B cell (primary cell): ENCODE measurements at places on chromosomes 13 and 19.

DNA sequence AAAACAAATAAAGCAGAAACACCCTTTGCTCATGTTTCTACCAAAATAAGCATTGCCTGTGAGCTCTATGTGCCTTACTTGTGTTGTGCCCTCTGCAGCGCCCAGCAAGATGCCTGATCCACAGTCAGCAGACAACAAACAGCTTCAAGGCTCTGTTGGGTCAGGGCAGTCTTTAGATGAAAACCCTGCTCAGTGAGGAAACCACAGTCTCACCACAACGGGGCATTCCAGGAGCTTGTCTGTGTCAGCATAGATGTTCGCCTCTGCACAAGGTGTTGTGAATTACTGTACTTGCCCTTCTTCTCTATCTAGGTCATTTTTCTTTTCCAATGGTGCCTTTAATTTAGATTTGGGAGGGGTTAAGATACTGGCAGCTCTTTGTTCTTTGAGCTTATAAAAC is 251.9 kb downstream of the COL4A1 start:
- no peaks in the 10 kb centered on the region for H3K27me3 ChIP-seq
- no peak overlapping the region for H3K4me3 ChIP-seq
- no peaks in the 10 kb centered on the region for H3K4me1 ChIP-seq
- no peaks in the 10 kb centered on the region for H3K36me3 ChIP-seq
- no peak overlapping the region for H3K27ac ChIP-seq

DNA sequence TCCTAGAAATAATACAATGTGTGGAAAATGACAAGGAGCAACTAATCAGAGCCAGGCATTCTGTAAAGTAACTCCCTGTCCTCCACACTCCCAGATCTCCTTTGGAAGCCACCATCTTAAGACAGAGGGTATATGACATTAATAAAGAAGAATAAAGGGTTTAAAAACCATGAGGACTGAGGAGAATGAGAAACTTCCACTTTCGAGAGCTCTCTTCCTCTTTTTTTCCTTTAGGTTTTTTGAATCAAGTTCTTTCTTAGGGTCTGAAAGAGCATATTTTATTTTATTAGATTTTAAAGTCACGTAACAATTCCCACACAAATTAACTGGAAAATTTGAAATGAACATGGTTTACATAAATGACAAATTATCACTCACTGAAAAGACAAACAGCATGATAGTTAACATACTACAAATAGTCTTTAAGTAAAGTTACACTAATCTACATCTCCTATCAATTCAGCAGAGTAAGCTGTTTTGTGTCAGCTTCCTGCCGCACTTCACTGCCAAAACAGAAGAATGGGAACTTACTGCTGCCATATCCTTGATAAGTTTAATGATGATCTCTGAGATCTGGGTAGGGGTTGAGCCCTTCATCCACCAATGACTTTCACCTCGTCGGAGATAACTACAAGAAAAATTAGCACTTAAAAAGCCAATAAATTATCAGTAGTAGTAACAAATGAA is 38.6 kb upstream of the FBXL3 start:
- H3K27ac ChIP-seq, result peak overlapping the region; percentile 20
- DNase-seq, result peak; percentile 42
- no peak overlapping the region for H3K4me3 ChIP-seq
- H3K27me3 ChIP-seq, result no peaks in the 10 kb centered on the region
- H3K4me1 ChIP-seq, result peaks cover 8% of the 10 kb centered on the region
- peaks cover 61% of the 10 kb centered on the region for H3K36me3 ChIP-seq

DNA sequence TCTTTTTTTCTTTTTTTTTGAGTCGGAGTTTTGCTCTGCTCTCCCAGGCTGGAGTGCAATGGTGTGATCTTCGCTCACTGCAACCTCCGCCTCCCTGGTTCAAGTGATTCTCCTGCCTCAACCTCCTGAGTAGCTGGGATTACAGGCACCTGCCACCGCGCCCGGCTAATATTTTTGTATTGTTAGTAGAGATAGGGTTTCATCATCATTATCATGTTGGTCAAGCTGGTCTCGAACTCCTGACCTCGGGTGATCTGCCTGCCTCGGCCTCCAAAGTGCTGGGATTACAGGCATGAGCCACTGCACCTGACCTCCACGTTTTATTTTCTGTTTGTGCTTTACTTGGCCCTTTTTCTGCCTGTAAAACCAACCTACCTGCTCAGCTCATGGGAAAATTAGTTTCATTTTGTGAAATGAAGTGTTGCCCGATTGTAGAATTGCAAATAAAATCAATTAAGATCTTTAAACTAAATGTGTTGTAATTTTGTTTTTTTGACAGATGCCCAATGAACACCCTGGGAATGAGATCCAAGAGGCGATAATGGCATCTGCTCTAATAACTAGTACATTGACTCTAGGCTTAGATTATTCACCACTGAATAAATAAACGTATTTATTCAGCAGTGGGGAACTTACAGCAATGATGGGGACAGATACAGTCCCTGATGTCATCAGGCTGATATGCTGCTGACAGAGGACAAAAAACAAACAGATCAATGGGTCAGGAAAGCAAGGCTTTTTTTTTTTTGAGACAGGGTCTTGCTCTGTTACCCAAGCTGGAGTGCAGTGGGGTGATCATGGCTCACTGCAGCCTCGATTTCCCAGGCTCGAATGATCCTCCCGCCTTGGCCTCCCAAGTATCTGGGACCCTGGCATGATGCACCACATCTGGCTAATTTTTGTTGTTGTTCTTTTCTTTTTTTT is 2.2 kb upstream of the RAB11B start:
- H3K27me3 ChIP-seq, result no peaks in the 10 kb centered on the region
- peaks cover 10% of the 10 kb centered on the region for H3K4me1 ChIP-seq
- DNase-seq, result no peak
- no peak overlapping the region for H3K27ac ChIP-seq

GRCh38 chr19:6806488-6806887 is 34.0 kb downstream of the VAV1 start:
- no peaks in the 10 kb centered on the region for H3K27me3 ChIP-seq
- peaks cover 25% of the 10 kb centered on the region for H3K36me3 ChIP-seq
- peaks cover 25% of the 10 kb centered on the region for H3K4me1 ChIP-seq
- H3K4me3 ChIP-seq, result no peak overlapping the region

DNA sequence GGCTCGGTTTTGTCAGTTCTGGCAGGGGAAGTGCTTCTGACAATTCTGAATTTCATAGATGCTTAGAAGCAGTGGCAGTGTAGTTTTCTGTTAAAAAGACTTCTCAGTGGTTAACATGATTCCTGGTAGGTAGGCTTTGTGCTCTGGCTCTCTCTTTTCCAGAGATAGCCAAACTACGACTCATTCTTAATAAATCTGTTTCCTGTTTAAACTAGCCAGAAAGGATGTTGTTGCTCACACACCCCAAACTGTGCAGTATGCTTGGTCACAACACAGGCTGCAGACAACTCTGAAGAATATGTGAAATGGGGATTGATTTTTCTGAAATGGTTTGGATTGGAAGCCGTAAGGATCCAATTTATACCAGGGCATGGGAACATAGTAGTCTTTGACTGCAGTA is 711.5 kb downstream of the PCDH17 start:
- no peaks in the 10 kb centered on the region for H3K36me3 ChIP-seq
- no peaks in the 10 kb centered on the region for H3K27me3 ChIP-seq
- H3K4me3 ChIP-seq, result no peak overlapping the region

DNA sequence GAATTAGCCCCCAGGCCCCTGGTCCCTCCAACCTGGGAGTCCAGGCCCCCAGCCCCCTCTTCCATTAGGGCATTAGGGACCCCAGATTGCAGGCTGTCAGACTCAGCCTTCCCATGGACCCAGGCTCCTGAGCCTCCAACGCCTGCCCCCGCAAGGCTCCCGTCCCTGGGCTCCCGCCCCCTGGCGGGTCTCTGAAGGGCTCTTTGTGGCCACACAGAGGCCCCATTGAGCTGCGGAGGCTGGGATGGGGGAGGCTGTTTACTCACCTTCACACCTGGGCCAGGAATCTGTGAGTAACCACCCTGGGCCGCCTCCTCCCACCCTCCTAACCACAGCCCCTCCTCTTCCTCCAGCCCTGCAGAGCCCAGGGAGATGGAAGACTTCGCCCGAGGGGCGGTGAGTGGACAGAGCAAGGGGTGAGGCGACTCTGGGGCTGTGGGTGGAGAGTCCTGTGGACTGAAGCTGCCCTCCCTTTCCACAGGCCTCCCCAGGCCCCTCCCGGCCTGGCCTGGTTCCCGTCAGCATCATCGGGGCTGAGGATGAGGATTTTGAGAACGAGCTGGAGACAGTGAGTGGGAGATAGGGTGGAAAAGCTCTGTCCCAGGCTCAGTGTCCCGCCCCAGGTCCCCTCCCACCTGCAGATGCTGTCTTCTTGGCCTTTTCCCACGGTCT is 4.9 kb downstream of the ARHGEF1 start:
- H3K27ac ChIP-seq, result peak overlapping the region; percentile 79
- H3K4me1 ChIP-seq, result peaks cover 64% of the 10 kb centered on the region

DNA sequence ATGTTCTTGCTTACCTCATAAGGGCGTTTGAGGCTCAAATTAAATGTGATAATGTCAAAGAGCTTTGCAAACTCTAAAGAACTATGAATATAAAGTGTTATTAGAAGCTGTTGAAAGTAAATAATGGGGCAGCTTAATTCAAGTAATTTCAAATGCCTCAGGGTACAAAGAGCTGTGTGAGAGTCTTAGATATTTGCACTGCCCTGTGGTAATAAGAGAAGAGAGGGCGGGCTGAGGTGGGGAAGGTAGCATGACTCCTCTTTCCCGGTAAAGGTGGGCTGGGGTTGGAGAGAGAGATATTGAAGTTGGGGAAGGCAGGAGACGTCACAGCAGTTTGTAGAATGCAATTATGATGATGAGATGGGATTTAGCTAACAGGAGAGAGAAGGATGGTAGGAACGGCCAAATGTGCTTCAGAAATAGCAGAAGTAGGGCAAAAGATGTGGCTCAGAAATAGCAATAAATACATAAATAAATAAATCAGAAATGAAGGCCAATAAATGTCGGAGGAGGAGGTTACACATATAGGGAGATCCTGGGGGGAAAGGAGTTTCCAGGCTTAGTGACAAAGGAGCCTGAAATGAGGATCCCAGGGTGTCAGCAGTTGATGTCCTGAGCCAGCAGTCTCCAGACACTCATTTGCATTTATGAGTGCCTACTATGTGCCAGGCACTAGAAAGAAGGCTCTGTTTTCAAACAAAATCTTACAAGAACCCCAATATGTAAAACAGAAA is 35.7 kb upstream of the RCBTB2 start:
- peaks cover 9% of the 10 kb centered on the region for H3K4me1 ChIP-seq
- no peak for DNase-seq
- H3K4me3 ChIP-seq, result no peak overlapping the region
- no peak overlapping the region for H3K27ac ChIP-seq
- peaks cover 86% of the 10 kb centered on the region for H3K27me3 ChIP-seq

GRCh38 chr13:30085087-30085486 is 222.3 kb downstream of the KATNAL1 start:
- H3K27ac ChIP-seq, result no peak overlapping the region
- no peaks in the 10 kb centered on the region for H3K4me1 ChIP-seq
- no peaks in the 10 kb centered on the region for H3K36me3 ChIP-seq
- no peak for DNase-seq

DNA sequence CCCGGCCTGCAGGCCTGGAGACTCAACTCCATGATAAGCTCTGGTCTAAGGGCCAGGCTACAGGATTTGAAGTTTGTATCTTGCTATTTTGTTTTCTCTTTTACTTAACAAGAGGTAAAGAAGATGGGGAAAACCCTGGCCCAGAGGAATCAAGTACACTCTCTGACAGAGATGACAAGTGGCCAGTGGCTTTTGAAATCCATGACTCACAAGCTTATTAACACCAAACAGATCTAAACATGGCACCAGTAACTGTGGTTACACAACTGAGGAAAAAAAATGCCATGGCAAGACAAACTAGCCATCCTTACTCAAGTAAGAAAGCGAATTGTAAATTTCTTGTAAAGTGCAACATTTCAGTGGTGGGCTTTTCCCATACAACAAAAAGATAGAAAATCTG is 72.6 kb upstream of the SERTM1 start:
- no peak overlapping the region for H3K4me3 ChIP-seq
- H3K27ac ChIP-seq, result no peak overlapping the region
- no peaks in the 10 kb centered on the region for H3K36me3 ChIP-seq
- no peaks in the 10 kb centered on the region for H3K4me1 ChIP-seq
- DNase-seq, result no peak

GRCh38 chr19:36417752-36418286 is 625 bp downstream of the ZFP82 start:
- H3K36me3 ChIP-seq, result no peaks in the 10 kb centered on the region
- H3K4me1 ChIP-seq, result peaks cover 17% of the 10 kb centered on the region
- DNase-seq, result no peak
- H3K27me3 ChIP-seq, result no peaks in the 10 kb centered on the region
- peak overlapping the region; percentile 85 for H3K4me3 ChIP-seq

- H3K27me3 ChIP-seq, result no peaks in the 10 kb centered on the region
- H3K36me3 ChIP-seq, result no peaks in the 10 kb centered on the region
- H3K4me3 ChIP-seq, result no peak overlapping the region
- peaks cover 12% of the 10 kb centered on the region for H3K4me1 ChIP-seq
Observed at GRCh38 chr19:485583-486236, 10.6 kb upstream of the MADCAM1 start.

GRCh38 chr19:35495107-35496064 is 5.1 kb upstream of the KRTDAP start:
- peak; percentile 82 for DNase-seq
- peaks cover 11% of the 10 kb centered on the region for H3K4me1 ChIP-seq

DNA sequence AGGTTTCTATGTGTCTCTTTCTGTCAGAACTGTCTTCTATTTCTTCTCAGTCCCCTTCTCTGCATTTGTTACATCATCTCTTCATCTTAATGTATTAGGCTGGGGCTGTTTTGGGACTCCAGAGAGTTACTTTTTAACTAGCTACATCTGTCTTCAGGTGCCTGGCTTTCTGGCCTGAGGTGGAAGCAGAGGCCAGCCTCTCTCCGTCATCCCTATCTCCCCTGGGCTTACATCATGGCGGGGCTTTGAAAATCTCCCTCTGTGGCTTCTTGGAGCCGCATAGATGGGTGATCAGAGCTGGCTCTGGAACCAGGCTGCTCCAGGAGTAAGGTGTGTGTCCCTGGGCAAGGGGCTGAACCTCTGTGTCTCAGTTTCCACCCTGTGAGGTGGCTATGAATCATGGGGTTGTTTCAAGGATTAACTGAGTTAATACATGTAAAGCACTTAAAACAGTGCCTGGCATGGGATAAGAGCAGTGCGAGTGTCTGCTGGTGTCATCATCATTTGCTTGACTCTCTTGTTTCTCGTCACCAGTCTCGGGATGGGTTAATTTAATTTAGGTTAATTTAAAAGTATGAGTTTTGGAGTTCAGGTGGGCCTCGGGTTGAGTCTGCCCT is 2.0 kb downstream of the EPN1 start:
- H3K27me3 ChIP-seq, result no peaks in the 10 kb centered on the region
- peaks cover 70% of the 10 kb centered on the region for H3K4me1 ChIP-seq
- DNase-seq, result no peak
- no peak overlapping the region for H3K4me3 ChIP-seq
- H3K27ac ChIP-seq, result peak overlapping the region; percentile 87

DNA sequence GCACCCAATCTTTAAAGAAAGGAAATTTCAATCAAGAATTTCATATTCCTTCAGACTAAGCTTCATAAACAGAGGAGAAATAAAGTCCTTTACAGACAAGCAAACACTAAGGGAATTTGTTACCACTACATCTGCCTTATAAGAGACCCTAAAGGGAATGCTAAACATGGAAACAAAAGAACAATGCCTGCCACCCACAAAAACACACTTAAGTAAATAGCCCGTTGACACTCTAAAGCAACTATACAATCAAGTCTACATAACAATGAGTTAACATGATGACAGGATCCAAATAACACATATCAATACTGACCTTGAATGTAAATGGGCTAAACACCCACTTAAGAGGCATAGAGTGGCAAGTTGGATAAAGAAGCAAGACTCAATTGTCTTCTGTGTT is 1056.9 kb upstream of the ATXN8OS start:
- no peaks in the 10 kb centered on the region for H3K36me3 ChIP-seq
- H3K27me3 ChIP-seq, result no peaks in the 10 kb centered on the region
- no peak for DNase-seq
- H3K4me1 ChIP-seq, result no peaks in the 10 kb centered on the region
